Stimulated activated CD4-positive, alpha-beta T cell treated with anti-CD3 and anti-CD28 coated beads, Interleukin-4, amount 100 ng/mL, for 4 hours (primary cell): ENCODE measurements at places on chromosomes 5 and 9.
A peak's percentile ranks its signal among the peaks of the same experiment; 100 is the strongest.

- DNase-seq: no peak
Observed at GRCh38 chr5:170226661-170227060, 6.1 kb upstream of the C5orf58 start.

DNA sequence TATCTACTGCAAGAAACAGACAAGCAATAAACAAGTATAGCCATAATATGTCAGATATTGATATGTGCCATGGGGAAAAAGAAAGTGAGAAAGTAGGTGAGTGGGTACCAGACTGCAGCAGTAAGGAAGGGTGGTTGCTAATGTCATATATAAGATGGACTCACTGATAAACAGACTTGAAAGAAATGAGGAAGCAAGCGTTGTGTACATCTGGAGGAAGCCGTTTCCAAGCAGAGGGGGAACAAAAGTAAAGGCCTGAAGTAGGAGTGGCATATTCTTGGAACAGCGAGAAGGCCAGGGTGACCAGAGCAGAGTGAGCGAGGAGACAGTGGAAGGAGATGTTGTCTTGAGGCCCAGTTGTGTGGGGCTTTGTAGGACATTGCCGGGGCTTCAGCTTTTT is 142.2 kb upstream of the MAP3K1 start:
- DNase-seq: no peak

GRCh38 chr5:109468288-109468676 is 58.5 kb upstream of the PJA2 start:
- no peak for DNase-seq

GRCh38 chr5:17234374-17234773 is 16.9 kb downstream of the BASP1 start:
- DNase-seq: no peak

DNA sequence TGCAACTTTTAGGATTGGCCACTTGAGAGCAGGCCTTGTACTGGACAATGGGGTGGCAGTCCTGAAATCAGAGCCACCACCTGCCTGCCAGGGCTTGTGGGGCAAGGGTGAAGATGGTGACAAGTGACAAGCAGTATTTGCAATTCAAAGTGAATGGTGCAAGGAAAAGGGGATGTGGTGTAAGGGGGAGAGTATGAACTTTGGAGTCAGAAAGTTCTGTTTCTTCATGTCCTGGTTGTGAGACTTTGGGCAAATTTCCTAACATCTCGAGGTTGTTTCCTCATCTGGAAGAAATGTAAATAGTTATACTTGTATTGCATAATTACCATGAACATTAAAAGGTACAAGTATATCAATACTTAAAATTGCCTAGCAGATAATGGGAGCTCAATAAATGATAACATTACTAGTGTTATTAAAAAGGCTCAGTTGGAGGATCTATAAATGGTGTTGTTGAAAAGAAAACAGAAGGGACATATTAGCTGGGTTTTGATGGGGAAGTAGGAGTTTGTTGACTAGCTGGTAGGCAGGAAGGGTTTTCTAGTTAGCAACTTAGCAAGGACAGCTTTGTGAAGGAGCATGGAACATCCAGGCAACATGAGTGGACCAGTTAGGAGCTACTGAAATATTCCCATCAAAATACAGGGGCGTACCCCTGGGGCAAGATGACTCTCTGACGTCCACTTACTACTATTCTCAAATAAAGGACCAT is 21.3 kb upstream of the MEGF9 start:
- no peak for DNase-seq

GRCh38 chr9:126471084-126471624 is 142.6 kb upstream of the LMX1B start:
- peak; percentile 53 for DNase-seq

DNA sequence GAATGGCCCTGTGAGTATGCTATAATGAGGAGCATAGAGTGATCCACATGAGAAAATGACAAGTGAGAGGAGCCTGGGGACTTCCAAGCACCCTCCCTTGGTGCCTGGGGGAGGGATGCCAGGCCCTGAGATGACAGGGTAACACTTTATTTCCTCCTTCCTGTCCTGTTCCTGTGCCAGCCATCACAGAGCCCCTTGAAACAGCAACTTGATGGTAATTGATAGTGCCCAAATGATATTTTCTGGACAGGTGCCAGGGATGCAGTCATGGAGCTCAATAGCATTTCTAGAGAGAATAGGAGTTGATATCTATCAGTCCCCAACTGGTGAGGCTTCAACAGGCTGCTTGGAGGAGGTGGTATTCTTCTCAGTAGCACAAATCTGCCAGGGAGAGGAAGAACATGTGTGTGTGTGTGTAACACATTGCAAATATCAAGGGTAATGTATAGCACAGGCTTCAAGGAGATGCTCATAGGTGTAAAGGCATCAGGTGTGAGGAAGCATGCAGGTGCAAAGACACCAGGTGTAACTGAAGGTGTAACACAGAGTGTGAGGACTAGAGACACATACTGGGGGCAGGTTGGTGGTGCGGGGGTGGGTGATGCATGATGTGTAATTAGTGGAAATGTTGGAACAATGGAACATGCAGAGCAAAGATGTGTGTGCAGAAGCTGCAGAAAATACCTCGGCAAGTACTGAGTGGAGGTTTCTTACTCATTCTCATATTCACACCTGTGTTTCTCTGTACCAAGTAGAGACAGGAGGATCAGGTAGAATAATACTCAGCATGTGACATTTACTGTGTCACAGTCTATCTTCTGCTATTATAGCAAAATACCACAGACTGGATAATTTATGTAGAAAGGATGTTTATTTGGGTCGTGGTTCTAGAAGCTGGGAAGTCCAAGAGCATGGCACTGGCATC is 18.1 kb upstream of the WWC1 start:
- DNase-seq: no peak

GRCh38 chr5:930866-931265 is 38.2 kb downstream of the TRIP13 start:
- no peak for DNase-seq

GRCh38 chr5:39986614-39987013 is 561.8 kb upstream of the DAB2 start:
- no peak for DNase-seq

DNA sequence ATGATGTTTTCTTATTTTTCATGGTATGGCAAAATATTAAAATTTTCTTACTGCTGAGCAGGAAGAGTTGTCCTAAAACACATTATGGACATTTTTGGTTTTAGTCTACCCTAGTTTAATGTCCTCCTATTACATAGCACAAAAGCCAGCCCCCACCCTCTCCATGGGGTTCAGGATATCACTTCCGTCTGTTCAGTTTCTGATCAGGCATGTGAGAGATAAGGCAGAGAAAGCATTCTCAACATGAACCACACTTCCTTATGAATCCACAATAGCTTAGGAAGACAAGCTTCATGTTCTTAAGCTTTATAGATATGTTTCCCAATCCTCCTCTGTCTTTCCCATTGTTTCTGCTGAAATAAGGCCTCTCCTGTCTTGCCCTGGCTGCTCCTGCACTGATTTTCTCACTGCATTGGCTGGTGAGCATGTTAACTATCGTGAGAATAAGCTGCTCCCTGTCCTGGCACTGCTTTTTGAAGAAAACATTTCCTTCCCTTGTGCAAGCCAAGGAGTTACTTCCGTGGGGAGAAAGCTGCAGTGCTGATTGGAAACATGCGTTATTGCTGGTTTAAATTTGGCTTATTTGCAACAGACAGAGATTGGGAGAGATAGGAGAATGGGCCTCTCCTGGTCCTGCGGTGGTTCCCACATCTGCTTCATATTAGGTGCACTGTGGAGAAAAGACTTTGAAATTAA is 260.3 kb upstream of the RPS23 start:
- DNase-seq: no peak

DNA sequence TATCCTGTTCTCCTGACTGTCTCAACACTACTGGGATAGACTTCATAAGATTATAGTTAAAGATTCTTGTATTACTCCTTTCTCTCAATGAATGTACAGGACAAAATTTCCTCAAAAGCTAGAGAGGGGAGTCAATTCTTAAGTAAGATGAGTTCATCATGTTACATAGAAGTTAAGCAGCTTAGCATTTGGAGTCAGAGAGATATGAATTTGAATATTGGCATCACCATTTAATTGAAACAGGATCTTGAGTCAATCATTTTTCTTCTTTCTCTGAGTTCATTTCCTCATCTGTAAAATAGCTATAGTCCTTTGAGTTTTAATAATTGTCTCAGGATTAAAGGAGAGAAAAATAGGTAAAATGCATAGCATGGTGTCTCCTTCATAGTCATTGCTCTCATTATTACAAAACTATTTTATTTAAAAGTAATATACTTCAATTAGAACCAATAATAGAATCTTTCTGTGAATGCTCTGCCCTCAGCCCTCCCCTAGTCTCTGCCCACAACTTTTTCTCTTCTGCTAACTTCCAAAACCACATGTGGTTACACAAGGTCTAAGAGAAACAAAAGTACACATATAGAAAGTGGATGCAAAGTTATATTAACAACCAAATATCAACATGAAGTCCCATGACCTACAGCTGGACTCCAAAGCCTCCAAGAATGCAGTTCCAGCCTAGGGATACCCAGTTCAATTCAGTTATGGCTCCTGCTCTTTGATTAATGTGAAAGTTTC is 265.6 kb downstream of the TLE1 start:
- DNase-seq: no peak

GRCh38 chr9:70085241-70085640 is 41.6 kb downstream of the MAMDC2 start:
- no peak for DNase-seq

- DNase-seq: no peak
Observed at GRCh38 chr5:6568889-6569288, 64.0 kb downstream of the NSUN2 start.

GRCh38 chr9:132559711-132560110 is 22.7 kb upstream of the BARHL1 start:
- DNase-seq: no peak

DNA sequence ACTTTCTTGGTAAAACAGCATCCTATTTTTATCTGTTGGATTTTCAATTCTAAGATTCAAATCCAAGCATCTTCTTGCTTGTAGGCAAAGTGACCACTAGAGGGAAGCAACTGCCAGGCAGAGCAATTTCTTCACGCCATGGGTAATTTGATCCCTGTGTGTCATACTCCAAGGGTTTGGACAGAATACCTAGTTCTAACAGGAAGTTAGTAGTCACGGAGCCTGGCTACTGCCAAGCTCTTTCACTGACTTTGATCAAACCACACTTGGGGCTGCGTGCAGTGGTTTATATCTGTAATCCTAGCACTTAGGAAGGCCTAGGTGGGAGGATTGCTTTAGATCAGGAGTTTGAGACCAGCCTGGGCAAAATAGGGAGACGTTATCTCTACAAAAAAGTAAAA is 473.6 kb upstream of the TNC start:
- no peak for DNase-seq

DNA sequence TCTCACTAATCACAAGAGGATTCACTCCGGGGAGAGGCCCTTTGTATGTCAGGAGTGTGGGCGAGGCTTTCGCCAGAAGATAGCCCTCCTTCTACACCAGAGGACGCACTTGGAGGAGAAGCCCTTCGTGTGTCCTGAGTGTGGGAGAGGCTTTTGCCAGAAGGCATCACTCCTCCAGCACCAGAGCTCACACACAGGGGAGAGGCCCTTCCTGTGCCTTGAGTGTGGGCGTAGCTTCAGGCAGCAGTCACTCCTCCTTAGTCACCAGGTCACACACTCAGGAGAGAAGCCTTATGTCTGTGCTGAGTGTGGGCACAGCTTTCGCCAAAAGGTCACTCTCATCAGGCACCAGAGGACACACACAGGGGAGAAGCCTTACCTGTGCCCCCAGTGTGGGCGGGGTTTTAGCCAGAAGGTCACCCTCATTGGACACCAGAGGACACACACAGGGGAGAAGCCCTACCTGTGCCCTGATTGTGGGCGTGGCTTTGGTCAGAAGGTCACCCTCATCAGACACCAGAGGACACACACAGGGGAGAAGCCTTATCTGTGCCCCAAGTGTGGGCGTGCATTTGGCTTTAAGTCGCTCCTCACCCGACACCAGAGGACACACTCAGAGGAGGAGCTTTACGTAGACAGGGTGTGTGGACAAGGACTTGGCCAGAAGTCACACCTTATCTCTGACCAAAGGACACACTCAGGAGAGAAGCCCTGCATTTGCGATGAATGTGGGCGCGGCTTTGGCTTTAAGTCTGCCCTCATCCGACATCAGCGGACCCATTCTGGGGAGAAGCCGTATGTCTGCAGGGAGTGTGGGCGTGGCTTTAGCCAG is 27.8 kb downstream of the NUTM2F start:
- no peak for DNase-seq

DNA sequence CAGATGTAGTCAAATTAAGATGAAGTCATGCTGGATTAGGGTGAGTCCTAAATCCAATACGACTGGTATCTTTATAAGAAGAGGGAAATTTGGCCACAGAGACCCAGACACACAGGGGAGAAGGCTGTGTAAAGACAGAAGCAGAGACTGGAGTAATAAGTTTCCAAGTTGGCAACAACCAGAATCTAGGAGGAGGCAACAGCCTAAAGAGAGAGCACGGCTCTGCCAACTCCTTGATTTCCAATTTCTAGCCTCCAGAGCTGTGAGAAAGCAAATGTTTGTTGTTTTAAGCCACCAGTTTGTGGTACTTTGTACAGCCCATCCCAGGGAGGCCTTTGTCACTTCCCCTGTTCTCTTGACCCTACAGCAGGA is 74.4 kb downstream of the ATG10 start:
- no peak for DNase-seq

DNA sequence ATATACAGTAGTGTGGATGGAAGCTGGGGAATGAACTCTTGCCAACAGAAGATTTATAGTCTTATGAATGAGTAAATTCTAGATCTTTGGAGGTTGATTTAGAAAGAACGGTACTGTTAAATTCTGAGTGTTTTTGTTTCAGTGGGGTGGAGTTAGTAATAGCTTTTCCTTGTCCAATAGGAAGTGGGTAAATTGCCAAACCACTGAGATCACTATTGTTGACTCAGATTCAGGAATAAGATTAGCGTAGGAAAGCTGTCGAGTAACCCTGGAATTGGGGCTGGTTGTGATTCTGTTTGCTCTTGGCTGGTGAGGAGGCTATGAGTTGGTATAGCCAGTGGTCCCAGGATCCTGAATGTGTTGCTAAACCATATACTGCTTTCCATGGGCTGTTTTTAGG is 155.6 kb downstream of the ARHGAP26 start:
- DNase-seq: no peak

- no peak for DNase-seq
Observed at GRCh38 chr5:136655468-136655867, 290.1 kb upstream of the TRPC7 start.

- DNase-seq: no peak
Observed at GRCh38 chr5:68032216-68032762, 183.3 kb upstream of the PIK3R1 start.

DNA sequence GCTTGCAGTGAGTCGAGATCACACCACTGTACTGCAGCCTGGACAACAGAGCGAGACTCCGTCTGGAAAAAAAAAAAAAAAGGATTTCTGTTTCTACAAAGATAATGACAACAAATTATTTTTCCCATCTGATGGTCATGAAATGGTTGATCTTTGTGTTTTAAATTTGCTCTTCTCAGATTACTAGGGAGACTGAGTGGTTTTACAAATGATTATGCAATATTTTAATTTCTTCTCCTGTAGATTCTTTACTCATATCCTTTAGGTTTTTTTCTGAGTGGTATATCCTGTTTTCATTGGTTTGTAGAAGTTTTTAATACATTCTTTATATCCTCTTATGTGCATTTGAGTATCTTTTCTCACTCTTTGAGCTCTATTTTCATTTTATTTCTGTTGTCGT is 20.6 kb upstream of the AUH start:
- DNase-seq: no peak
